Posterior cingulate gyrus (tissue), 11 donors: ENCODE measurements at places on chromosomes 6 and 20.

DNA sequence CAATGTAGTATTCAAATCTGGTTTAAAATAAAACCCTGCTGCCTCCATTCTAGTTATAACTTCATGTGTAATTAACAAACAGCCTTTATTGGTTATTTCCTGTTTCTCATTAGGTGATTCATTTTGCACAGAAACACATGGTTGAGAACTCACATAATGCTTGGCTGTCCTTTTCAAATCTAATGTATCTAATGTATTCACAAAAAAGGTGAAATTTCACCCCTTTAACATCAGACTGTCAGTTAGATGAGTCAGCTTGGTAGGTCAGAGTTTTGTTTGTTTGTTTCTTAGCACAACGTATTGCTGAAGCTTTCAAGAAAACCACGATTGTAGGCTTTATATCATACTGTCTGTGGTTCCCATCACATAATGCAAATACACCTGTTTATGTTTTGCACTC is 78.7 kb upstream of the TMEM30A start:
- no peak for DNase-seq

- no peak for DNase-seq
Measured at GRCh38 chr20:48541581-48542071, 286.2 kb downstream of the PREX1 start.

- no peak for DNase-seq
Measured at GRCh38 chr6:148962854-148963515, 216.2 kb downstream of the UST start.

DNA sequence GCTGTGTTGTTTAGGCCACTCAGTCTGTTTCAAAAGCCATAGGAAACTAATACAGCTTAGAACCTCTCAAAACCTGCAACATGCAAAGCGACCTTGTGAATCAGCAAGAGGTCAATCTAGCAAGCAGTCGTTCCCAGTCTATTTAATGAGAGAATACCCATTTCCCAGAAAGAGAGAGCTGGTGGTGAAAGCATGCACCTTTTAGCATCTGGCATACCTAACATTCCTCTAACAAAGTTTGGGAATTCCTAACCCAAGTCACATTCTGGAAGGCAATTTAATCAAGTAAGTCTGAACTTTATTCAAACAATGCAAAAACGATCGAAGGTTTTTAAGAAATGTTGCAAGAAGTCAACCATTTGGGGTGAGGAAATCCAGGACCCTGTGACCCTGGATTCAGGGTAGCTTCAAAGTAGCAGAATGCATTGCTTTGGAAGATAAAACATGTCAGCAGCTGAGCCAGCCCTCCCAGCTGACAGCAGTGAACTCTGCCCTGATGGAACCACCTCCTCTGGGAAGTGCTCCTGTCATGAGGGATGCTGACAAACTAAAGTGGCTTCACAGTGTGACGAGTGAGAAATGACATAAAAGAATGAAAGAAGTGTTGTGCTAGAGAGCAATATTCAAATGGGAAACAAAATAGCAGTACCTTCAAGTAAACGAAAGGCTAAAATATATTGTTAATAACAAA is 104.8 kb downstream of the GMDS start:
- no peak for DNase-seq

DNA sequence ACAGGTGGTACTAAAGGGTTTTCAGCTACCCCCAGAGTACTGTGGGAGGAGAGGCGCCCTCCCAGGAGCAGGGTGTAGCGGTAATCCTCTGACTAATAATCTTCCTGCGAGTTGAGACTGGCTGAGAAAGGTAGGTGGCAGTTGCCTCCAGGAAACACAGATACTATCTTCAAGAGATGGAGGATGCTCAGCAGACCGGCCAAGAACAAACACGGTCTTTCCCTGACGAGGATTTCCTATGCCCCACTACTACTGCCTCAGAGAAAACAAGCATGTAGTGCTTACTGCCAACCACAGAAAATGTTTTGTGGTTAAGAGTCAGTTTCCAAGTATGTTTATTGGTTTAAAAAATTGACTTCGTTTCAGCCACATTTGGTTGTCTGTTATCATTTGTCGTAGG is 26.8 kb downstream of the C6orf89 start:
- DNase-seq, result no peak

GRCh38 chr6:81787313-81788068 is 35.0 kb upstream of the TENT5A start:
- no peak for DNase-seq

- no peak for DNase-seq
Measured at GRCh38 chr20:17856837-17857605, 111.6 kb downstream of the SNX5 start.

DNA sequence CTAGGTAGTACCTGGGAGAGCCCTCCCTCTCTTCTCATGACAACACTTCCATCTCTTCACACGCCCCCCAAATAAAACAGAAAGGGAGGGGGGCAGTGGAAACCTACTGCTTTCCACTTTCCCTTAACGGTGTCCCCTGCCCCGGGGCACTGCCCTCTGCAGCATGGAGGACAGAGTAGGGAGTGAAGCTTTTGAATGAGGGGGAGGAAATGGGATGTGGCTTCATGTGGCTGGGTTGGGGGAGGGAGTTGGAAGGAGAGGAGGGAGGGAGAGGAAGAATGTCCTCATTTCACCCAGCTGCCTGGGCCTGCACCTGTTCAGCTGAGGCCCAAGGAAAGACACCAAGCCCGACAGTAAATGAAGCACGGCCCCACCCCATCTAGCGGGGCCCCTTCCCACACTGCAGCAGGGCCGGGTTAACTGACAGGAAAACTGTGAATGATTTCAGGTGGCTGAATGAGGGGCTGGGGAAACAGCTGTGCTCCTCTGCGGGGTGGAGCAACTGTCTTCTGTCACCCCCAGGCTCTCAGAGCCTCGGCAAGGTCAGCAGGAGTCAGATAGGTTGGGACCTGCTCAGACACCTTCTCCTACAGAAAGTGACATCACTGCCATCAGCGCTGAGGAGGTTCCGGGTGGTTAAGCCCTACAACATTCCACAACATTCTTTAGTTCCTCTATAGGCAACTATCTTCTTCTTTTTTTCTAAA is 40.0 kb upstream of the TAF8 start:
- DNase-seq, result no peak

- no peak for DNase-seq
Measured at GRCh38 chr6:19268117-19268516, 569.1 kb upstream of the ID4 start.

- no peak for DNase-seq
Measured at GRCh38 chr6:109760208-109760607, 69.1 kb downstream of the FIG4 start.

GRCh38 chr6:155604991-155605390 is 149.4 kb upstream of the NOX3 start:
- no peak for DNase-seq

- no peak for DNase-seq
Measured at GRCh38 chr20:16174311-16174710, 398.9 kb downstream of the KIF16B start.

DNA sequence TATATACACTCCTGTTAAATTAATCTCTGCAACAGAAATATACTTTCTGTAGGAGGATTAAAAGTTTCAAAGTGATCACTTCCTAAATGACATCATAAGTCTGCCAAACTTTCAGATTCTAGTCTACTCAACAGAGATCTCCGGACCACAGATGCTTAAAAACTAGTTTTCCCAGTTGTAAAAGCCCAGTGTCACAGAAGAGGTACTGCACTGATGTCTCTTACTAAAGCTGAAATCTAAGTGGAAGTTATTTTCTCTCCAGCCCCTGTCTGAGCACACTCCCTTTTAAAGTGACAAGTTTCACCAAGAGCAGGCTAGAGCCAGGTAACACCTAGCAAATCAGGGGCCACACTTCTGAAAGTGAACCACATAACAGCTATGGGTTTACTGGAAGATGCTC is 71.6 kb upstream of the DST start:
- DNase-seq, result no peak

DNA sequence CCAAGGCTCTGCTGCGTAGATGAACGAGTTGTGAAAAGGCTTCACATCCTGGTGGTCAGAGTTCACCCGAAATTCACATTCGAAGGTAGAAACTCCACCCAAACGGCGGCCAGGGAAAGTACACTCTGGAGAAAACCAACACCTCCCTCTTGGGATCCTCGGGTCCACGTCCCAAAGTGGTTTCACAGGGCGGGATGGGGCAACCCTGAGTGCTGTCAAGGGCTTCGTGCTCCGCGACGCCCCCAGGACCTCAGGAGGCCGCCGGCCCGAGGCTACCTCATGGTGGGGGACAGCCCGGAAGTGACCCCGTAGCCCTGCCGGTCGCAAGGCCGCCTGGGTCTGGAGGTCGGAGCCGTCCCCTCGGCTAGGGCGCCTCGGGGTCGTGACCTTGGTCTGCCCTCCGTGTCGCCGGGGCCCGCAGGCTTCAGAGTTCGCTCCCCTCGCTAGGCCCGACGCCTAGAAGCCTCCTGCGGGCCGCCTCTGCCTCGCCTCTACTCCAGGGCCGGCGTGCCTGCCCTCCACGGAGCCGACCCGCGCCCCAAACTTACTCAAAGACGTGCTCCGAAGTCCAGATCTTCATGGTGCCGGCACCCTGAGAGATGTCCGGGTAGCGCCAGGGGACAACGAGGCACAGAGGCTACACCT is at the start of gene PRELID3B:
PRELID3B (minus strand) TSS at position 636 of the 645 bp plus-strand sequence; CDS start at position 580, 56 bp downstream.
- no peak for DNase-seq

DNA sequence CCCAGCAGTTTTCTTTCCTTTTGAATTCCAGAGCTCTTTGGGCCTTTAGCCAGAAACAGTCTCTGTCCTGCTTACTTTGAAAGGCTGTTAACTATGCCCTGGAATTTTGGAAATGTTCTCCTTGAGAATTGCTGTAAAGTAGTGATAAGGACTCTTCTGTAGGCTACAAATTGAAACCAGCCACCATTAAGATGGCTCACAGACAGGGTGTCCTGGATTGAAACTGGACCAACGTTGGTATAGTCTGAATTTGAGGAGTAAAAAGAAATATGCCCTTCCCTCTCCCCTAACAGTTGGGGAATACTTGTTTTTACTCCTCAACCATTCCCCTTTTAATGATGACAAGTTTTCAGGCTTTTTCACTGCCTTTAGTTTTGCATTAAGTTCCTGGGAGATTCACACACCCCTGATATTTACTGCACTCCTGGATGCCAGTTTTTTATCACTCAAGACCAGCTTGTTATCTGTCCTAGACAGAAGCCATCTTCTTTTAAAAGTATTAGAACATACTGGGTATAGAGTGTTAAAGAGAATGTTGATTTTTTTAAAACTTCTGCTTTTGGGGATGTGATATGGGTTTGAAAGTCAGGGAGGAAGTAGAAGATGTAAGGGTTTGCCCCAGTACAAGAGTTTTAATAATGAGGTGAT is 21.9 kb downstream of the TOP1 start:
- DNase-seq, result no peak

- DNase-seq, result no peak
Measured at GRCh38 chr6:44386929-44387345, 569 bp upstream of the CDC5L start.

DNA sequence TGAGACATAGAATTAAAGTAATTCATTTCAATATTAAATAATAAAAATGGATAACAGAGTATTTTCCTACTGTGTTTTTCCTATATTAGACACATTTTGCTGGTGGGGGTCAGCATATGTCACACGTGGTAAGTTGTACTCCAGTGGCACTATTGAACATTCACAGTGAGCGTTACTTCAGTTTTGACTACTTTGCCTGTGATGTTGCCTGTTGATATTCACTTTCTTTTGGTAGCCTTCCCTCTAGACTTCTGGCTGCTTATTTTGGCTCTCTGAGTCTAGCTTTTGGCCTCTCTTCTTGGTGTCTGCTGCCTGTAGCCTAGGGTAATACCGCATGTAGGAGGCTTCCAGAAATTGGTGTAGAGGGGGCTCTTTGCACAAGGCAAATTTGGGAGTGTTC is 64.4 kb upstream of the TFB1M start:
- no peak for DNase-seq

GRCh38 chr6:37109714-37110499 is 60.0 kb upstream of the PIM1 start:
- DNase-seq, result no peak

- DNase-seq, result no peak
Measured at GRCh38 chr6:4301871-4302270, 166.5 kb upstream of the ECI2 start.

GRCh38 chr6:156992020-156992804 is 215.0 kb downstream of the ARID1B start:
- DNase-seq, result no peak

DNA sequence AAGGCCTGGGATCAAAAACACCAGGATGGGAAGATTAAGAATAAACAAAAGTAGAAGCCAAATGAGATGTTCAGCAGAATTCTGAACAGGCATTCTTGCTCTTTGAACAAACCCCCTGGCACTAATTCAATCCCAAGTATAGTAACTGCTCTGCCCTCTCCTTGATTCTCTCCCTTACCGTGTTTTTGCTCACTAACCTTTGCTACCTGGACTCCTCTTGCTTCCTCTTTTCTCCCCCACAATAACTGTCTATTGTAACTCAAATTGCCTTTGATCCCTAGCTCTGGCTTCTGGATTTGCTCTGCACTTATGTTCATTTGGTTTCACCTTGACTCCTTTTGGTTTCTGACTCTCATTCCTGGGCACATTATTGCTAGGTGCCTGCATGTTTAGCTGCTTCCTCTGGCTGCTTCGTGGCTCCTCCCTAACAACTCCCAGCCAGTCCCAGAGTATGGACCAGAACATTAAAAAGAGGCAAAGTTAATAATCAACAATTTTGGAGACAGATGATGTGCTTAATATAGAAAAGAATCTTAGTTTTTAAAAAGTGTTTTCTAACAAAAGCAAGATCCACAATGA is 65.4 kb upstream of the PHIP start:
- DNase-seq, result no peak

DNA sequence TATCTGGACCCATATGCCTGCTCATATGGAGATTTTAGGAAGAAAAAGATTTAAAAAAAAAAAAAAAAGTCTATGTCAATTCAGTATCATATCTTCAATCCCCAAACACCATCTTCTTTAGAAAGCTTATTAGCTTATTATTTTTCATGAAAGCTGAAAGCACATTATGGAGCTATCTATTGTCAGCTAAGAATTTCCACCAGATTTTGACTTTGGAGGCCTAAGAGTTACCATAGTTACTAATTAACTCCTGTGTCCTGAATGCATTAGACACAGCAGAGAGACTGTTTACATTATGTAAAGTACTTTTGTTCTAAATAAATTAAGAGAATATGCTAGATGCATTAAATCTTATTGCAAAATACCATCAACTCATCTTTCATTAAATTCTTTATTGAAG is 255.5 kb upstream of the NRSN1 start:
- no peak for DNase-seq

GRCh38 chr6:170234419-170234818 is 56.5 kb downstream of the DLL1 start:
- DNase-seq, result peak; percentile 57

- no peak for DNase-seq
Measured at GRCh38 chr6:101655109-101655508, 261.6 kb downstream of the GRIK2 start.

DNA sequence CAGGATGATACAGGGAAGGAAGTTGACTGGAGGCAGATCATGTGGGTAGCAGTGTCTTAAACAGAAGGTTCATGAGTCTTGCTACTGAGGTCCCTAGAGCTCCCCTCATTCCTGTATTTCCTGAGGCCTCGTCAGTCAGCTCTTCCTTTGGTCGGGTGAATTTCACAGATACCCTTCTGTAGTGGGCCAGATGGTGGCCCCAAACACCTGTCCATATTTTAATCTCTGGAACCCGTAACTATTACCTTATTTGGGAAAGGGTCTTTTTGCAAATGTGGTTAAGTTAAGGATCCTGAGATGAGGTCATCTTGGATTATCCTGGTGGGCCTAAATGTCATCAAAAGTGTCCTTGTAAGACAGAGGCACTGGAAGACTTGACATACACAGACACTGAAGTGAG is 9.6 kb downstream of the KCNS1 start:
- DNase-seq, result no peak

GRCh38 chr20:61964675-61965605 is 100.7 kb downstream of the TAF4 start:
- no peak for DNase-seq

- no peak for DNase-seq
Measured at GRCh38 chr6:21003780-21004541, 469.7 kb downstream of the CDKAL1 start.
